Vagina (tissue), 2 donors: ENCODE measurements at places on chromosomes 3 and 15. TPM values are rescaled to one million over a fixed set of nuclear protein-coding genes. Genes with fewer than 3 reads are reported as not detected.

- no peak for DNase-seq
Measured at GRCh38 chr3:126474498-126475412, 936 bp downstream of the ZXDC start.

GRCh38 chr3:541062-541801, 344.7 kb downstream of the CHL1 start:
- DNase-seq, result no peak

DNA sequence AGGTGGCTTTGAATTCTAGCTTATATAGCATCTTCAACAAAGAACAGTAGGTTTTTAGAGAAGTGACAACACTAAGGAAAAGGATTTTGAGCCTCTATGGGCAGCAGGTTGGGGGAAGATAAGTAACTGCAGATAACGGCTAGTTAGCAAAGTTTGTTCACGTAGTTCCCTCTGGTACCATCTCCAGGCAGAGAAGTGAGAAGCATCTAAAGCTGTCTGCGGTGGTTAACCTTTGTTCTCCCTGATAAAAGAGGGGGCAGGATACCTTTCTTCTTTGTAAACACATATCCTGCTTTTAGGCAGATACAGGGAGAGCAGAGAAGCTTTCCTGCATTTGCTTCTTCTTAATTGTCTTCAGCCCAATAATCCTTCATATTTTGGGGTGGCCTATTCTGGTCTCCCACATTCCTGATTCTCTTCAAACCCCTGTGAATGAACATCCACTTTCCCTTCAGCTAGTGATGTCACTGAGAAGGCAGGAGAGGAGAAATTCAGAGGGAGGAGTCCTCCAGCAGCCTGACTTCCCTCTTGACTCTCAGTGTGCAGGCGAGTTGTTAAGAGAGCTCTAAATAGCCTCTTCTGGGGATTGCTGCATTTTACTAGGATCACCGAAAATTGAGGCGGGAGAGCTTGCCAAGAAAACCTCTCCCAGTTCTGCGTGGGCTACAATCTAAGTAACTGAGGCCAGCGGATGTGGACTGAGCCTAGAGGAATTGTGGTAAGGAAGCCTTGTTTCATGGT, 393.7 kb upstream of the C2CD4B start:
- no peak for DNase-seq

Gene CLRN1
- not detected for total RNA-seq

Gene EOMES
- total RNA-seq, result 0.49 TPM
